Cerebellar nuclear complex (tissue), 1 donor: ENCODE measurements at places on chromosomes 5 and 9.

- no peak for DNase-seq
Measured at GRCh38 chr5:318341-318897, 3.1 kb upstream of the AHRR start.

DNA sequence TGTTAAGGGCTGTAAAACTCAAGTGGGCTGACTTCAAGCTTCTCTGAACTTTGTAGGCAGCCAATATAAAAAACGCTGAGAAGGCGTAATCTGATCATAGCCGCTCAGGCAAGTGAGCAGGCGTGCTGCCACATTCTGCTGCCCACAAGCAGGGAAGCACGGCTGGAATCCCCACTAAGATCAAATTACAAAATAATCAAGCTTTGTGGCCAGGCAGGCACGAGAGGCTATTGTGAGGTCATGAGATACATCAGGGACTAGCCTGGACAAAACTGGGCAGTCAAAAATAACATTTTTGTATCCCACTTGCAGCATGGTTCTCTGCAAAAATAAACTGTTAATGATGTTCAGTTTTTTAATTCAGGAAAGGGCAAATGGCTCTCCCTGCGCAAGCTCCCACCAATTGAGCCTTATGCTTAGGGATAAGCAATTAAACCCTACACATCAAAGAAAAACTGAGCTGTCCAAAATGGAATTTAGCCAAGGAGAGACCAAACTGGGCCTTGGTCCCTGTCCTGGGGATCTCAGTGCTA is 64.0 kb downstream of the POU5F2 start:
- DNase-seq, result no peak

DNA sequence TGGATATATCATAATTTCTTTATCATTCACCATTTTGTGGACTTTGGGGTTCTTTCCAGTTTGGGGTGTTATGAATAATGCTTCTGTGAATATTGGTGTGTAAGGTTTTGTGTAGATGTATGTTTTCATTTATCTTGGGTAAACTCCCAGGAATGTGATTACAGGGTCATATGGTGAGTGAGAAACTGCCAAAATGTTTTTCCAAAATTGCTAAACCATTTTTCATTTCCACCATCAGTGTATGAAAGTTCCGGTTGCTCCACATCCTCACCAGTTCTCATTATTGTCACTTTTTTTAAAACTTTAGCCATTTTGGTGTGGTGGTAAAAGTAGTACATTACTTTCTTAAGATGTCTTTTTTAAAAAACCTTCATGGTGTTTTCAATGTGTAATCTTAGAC is 152.9 kb downstream of the NIPBL start:
- no peak for DNase-seq

DNA sequence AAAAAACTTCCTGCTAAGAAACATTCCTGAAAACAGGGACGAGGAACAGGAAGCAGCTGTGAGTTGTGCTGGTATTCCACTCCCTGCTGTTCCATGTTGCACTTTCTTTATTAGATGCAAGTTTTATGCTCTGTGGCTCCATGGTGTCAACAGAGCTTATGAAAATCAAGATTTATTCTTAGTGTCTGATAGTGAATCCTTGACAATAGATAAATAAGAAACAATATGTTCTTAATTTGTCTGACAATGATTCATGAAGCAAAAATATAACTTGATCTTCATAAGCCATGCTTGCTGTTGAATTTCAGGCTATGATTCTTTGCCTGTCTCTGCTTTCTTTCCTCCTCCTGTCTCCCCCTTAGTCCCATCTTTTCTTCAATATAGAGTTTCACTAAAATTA is 119.6 kb downstream of the DROSHA start:
- no peak for DNase-seq

GRCh38 chr5:170773024-170773985 is 10.2 kb upstream of the GABRP start:
- no peak for DNase-seq

GRCh38 chr5:523441-524222 is 617 bp downstream of the SLC9A3 start:
- DNase-seq, result no peak

- DNase-seq, result no peak
Measured at GRCh38 chr5:4348919-4349318, 753.3 kb downstream of the IRX1 start.

DNA sequence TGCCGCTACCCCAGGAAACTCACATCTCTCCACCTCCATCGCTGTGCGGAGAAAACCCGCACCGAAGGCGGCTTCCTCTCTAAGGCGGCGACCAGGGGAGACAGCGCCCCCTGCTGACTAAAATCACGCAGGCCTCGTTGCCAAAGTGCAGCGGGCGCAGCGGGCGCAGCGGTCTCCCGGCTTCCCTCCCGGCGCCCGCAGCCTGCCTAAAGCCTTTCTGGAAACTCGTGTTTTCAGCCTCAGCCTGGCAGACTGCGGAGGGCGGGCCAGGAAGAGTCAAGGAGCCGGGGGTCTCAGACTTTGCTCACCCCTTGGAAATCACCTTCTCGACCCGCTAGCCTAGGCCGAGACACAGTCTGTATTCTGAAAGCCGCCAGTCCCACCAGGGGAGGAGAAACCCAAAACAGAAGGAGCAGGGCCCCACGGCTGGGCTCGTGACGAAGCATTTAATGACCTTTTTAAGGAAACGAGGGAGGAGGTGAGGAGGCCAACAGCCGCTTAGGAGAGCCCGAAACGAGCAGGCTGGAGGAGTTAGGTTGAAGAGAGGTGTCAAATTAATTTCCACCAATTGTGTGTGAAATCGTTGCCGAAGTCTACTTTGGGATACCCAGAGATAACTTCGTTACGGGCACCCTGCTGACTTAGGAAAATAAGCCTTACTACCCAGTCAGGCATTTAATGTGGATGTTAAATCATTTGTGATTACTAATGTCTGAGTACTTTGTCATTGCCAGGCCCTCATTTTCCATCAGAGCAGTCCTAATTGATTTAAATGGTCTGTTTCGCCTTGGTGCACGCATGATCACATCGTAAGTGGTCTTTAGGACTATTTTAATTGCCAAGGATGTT is 7.3 kb upstream of the FOXB2 start:
- no peak for DNase-seq

DNA sequence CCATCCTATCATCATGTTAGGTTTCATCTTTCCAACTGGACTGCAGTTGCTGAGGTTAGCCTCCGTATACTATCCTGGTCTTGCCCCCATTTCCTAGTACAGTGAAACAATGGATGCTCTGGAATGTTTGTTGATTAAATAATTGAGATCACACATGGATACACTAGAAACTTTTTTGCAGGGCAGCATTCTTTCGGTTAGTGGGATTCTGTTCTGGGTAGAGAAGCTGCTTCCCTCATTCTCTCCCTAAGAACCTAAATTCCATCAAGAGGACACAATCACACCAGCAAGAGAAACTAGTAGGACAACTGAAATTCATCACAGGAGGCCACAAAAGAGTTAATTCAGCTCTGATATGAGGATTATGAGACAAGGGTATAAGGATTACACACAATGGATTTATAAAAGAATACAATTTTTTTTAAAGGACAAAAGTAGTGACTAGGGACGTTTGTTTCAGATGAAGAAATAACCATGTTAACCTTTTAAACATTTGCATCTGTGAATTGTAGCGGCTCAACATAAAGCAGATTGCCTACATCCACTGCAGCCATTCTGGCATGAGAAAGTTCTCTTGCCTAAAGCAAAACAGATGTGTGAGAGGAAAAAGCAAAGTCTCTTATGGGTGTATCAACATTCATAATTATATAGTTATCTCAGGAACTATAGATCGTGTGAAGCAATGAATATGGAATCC is 162.7 kb upstream of the LHFPL2 start:
- no peak for DNase-seq

DNA sequence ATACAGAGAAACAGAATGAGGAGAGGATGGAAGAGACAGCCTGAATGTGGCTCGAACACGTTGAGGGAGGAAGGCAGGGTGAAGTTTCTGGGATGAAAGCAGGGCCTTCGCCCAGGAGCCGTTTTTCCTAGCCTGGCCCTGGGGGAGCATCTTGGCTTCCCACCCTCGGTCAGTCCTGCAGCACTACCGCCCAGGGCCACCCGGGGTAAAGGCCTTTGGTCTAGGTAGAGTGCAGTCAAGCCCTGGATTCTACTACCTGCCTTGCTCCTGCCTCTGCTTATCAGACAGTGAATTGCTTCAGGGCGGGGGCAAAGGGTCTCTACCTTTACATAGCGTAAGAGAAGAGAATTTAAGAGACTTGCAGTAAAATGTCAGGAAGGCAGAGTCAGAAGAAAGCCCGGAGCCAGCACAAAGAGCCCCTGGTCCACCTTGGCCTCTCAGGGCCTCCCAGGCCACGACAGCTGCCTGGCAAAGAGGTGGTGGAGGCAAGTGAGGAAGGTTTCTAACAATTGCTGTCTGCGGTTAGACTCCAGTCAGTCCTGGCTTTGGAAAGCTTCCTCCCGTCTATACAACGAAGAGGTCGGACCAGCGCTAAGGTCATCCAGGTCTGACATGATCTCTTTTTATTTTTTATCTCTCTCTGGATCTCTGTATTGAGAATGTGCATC is 17.9 kb downstream of the COL15A1 start:
- no peak for DNase-seq

- DNase-seq, result no peak
Measured at GRCh38 chr5:41156739-41157138, 56.6 kb downstream of the C6 start.

- no peak for DNase-seq
Measured at GRCh38 chr9:134054891-134055811, 12.7 kb downstream of the BRD3 start.

- DNase-seq, result no peak
Measured at GRCh38 chr9:97479496-97480159, 21.8 kb upstream of the TMOD1 start.
